ENCODE measurements at places on chromosomes 16 and 17. TPM values are rescaled to one million over a fixed set of nuclear protein-coding genes. Genes with fewer than 3 reads are reported as not detected.

The GLTPD2 gene
- 0.40 TPM for total RNA-seq

The SOST gene
- not detected for total RNA-seq

The IRX3 gene
- total RNA-seq = 0.54 TPM

The CA4 gene
- total RNA-seq = 397 TPM

The C17orf107 gene
- total RNA-seq = 1.8 TPM

The NOD2 gene
- total RNA-seq = 1.2 TPM

The TPSD1 gene
- total RNA-seq = 0.64 TPM

The KCTD2 gene
- total RNA-seq = 14.8 TPM

The STH gene
- not detected for total RNA-seq

The MYCBPAP gene
- total RNA-seq = 2.8 TPM

The C17orf50 gene
- not detected for total RNA-seq

The G6PC1 gene
- total RNA-seq = 0.40 TPM

The C17orf67 gene
- 1.7 TPM for total RNA-seq

The KRT39 gene
- total RNA-seq = not detected

The FAM20A gene
- total RNA-seq = 4.1 TPM

The NTN1 gene
- total RNA-seq = 5.5 TPM

The INPP5K gene
- total RNA-seq = 27.6 TPM

The ERI2 gene
- 28.7 TPM for total RNA-seq

The HYDIN gene
- 0.58 TPM for total RNA-seq

The LDHD gene
- 105 TPM for total RNA-seq

The MYLK3 gene
- total RNA-seq = 0.58 TPM

The RSL1D1 gene
- 99.3 TPM for total RNA-seq

The CALB2 gene
- 0.74 TPM for total RNA-seq

The DUSP14 gene
- 2.2 TPM for total RNA-seq

The CES5A gene
- not detected for total RNA-seq

The ARMC7 gene
- total RNA-seq = 20.7 TPM

The ENPP7 gene
- not detected for total RNA-seq

The C1QTNF8 gene
- total RNA-seq = not detected

The CCL16 gene
- total RNA-seq = not detected

The PRR35 gene
- not detected for total RNA-seq

The PRAC1 gene
- total RNA-seq = 328 TPM

The CTDNEP1 gene
- 145 TPM for total RNA-seq

The KIF2B gene
- not detected for total RNA-seq

The CORO1A gene
- total RNA-seq = 16.5 TPM

The LPO gene
- not detected for total RNA-seq

The EXOC3L1 gene
- 4.6 TPM for total RNA-seq

The MT4 gene
- not detected for total RNA-seq

The CLDN6 gene
- total RNA-seq = 1.2 TPM

The TBC1D26 gene
- total RNA-seq = not detected

The PPY gene
- total RNA-seq = not detected

All from colonic mucosa (tissue), 4 donors.